Muscle of back (tissue), 13 donors: ENCODE measurements at places on chromosomes 3 and 15.

GRCh38 chr3:100127792-100128191 lies 13.5 kb upstream of the FILIP1L start:
- DNase-seq, result no peak

- DNase-seq, result no peak
These were observed 67.6 kb upstream of the GCNT3 start for GRCh38 chr15:59543721-59544547.

DNA sequence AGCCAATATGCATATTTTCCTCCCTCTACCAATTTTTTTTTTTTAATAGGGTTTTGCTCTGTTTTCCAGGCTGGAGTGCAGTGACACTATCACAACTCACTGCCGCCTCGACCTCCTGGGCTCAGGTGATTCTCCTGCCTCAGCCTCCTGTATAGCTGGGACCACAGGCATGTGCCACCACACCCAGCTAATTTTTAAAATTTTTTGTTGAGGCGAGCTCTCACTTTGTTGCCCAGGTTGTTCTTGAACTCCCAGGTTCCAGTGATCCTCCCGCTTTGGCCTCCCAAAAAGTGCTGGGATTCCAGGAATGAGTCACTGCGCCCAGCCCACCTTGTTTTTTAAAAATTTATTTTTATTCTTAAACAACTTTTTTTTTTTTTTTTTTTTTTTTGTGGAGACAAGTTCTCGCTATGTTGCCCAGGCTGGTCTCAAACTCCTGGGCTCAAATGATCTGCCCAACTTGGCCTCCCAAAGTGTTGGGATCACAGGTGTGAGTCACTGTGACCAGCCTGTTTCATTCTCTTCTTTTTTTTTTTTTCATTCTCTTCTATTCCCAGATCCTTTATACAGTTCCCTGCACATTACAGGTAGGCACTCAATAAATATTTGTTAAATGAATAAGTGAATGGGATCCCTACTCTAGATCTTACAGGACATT lies 40.5 kb upstream of the PIK3CB start:
- no peak for DNase-seq

GRCh38 chr3:141112686-141113297 lies 61.6 kb downstream of the SPSB4 start:
- no peak for DNase-seq

DNA sequence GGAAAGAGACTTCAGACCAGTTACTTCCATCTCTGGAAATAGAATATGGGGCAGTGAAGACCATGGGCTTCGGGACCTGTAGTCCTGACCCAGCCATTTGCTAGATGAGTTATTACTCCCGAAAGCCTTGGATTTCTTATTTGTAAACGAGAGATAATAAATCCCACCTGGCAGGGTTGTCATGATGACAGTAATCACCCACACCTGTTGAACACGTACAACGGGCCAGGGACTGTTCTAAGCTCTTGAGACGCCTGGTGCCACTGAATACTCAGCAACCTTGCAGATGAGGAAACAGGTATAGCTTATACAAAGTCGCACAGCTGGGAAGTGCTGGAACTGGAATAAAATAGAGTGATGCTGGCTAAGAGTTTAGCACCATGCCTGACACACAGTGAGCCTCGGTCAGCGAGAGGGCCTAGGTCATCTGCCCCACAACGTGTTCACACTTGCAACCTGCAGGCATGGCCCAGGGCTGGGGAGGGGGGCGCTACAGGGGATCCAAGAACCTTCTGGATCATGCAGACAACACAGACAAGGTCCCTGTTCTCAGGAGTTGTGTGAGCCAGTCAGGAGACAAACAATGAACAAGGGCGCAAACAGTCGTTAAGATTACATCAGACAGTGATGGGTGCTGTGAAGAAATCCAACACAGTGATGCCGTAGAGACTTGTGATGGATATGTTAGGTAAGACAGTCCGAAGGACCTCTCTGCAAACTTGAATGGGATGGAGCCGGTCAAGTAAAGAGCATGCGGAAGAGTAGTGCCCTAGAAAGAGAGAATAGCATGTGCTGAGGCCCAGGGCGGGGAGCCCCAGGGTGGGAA lies 89.2 kb downstream of the CORO2B start:
- no peak for DNase-seq

DNA sequence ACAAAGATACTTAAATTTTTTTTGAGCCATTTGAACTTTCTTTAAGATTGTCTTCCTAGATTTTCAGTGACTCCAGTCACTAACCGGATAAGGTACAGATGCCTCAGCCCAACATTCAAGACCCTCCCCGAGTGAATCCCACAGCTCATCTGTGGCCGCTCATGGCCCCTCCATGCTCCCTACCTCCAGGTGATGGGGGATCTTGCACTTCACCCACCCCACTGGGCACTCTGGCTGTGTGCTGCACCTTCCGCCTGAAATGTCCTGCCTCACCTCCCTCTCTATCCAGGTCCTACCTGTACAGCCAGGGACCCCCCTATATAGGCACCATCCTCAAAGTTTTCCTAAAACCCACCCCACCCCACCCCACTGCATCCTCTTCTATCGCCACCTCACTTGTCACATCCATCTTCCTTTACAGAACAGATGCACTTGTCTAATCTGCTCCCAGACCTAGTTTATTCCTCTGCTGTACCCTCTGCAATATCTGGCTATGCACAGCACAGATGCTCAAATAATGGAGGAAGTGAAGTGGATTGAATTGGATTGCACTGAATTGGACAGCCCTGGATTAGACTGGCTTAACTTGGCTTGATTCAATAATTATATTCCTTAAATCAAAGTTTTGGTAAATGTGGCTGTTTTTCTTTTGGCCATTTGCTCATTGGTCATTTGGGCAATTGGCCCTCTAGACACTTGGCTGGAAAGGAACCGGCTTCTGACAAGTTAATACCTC lies 24.5 kb downstream of the NTRK3 start:
- no peak for DNase-seq

DNA sequence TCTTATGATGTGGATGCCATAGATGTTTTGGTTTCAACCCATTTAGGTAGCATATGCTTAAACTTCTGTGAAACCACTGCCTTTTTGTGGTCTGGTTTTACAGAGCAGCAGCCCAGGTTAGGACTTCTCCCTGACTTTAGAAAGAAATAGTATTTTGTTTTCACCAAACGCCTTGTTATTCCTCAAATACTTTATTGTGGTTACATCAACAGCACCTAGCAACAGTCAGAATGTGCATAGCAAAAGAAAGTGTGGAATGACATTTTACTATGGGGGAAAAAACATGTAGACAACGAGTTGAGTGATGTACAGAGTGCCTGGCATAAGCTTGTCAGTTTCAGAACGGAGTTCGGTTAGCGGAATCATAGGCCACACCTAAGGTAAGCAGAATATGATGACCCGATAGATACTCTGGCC lies 159.2 kb downstream of the TPRG1 start:
- DNase-seq, result no peak

GRCh38 chr3:120497818-120498217 lies 47.0 kb upstream of the FSTL1 start:
- peak; percentile 59 for DNase-seq

- DNase-seq, result no peak
These were observed 32.0 kb downstream of the FAIM start for GRCh38 chr3:138640537-138640936.

GRCh38 chr15:40398413-40398873 lies 7.2 kb upstream of the IVD start:
- peak; percentile 28 for DNase-seq

GRCh38 chr3:150757768-150758167 lies 5.2 kb downstream of the SIAH2 start:
- no peak for DNase-seq

DNA sequence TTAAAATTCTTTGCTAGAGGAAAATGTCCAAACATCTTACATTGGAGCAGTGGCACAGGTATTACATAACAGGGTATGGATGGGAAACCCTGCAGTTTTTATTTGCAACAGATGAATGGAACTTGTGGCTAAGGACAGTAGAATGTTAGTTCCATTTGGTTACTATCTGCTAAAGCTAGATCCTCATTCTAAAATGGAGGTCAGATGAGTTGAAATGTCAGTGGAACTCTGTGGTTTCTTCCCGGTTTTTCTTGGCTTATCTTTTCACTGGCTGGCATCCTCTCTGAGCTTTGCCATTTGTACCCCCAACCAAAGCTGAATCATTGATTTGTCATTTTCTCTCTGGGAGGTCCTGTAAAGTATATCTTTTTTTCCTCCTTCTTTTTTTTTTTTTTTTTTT lies 68.9 kb downstream of the ARMC8 start:
- no peak for DNase-seq

DNA sequence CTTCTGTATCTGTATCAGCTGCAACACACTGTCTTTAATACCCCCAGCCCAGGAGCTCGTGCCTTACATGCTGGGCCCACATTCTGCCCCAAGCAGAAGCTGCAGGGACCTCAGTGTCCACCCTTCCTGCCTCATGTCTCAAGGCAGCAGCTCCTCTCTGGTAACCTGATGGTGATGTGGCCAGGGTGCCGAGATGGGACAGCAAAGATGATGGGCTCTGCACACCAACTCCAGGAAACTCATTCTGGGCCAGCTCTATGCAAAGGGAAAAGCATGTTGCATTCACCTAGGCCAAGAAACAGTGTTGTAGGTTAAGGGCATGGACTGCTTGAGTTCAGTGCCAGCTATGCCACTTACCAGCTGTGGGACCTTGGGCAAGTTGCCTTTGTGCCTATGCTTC lies 79.5 kb upstream of the PRR23C start:
- DNase-seq, result no peak

- peak; percentile 45 for DNase-seq
These were observed 77.6 kb upstream of the FRMD4B start for GRCh38 chr3:69463531-69463930.

DNA sequence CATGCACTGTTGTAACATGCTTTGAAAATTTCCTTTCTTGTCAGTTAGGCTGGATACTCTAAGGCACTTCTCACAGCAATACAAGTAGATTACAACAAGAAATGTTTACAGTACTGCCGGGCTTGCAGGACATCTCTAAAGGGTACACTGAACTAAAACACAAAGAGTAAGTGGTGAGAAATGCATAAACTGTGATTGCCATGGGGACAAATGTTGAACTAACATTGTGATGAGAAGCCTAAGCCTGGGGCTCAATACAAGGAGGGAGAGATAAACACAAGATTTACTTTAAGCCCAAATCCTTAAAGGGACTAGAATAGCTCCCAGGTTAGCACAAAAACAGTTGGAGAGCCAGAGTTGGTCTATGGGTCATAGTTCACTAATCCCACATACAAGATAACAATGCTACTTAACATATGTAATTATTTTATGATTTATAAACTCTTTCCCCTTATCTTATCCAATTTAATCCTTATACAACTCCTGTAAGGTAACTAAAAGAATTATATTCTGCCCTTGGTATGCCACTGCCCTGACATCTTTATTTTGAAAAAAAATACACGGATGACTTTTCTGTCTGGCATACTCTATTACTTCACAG lies 126.9 kb downstream of the THRB start:
- no peak for DNase-seq

- no peak for DNase-seq
These were observed 259.9 kb upstream of the TMC3 start for GRCh38 chr15:81633889-81634288.

- DNase-seq, result peak; percentile 1
These were observed 11.9 kb upstream of the CD200R1L start for GRCh38 chr3:112858410-112859069.

DNA sequence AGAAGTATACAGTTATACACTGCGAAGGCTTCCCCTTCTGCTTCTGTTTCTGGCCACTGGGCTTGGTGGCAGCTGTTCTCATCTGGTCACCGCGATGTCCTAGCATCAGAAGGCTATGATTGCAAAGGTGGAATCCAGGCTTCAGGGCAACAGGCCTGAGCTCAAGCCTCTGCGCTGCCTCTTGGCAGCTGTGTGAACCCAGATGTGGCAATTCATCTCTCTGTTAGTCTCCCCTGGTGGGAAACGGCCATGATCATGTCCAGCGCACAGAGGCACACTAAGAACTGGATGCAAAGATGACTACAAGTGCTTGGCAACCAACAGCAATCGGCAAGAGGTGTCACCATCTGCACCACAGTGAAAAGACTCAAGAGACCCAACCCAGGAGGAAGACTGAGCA lies 78.9 kb downstream of the PCSK6 start:
- DNase-seq, result no peak
